ENCODE measurements at places on chromosomes 6 and 20.
A peak's percentile ranks its signal among the peaks of the same experiment; 100 is the strongest.

DNA sequence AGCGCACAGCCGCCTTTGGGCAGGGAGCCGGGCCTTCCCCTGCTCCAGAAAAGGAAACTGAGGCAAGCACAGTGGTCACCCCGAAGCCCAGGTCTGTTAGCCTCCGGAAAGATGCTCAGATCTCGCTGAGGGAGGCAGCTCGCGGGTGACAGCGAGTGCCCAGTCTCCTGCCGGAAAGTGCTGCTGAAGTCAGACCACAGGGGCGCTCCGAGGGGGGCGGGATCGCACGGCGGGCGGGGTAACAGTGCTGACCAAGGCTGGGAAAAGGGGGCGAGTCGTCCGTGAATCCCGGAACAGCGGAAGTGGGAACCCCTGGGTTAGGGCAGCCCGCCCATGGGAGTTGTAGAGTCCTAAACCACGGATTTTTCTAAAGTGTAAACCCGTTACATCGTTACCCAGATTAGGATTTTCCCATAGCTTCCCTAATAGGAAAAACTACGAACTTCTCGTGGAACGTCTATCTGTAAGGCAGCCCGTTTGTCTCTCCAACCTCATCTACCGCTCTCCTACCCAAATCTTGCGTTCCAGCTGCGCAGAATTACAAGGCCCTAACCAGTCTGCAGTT lies 504 bp downstream of the VPS16 start:
- DNase-seq, result peak; percentile 27

GRCh38 chr6:26194816-26195375 lies 107.7 kb downstream of the HFE start:
- DNase-seq, result no peak

GRCh38 chr6:42104095-42104803 lies 38.2 kb downstream of the C6orf132 start:
- no peak for DNase-seq

GRCh38 chr6:166398348-166398747 lies 15.6 kb upstream of the MPC1 start:
- DNase-seq, result no peak

DNA sequence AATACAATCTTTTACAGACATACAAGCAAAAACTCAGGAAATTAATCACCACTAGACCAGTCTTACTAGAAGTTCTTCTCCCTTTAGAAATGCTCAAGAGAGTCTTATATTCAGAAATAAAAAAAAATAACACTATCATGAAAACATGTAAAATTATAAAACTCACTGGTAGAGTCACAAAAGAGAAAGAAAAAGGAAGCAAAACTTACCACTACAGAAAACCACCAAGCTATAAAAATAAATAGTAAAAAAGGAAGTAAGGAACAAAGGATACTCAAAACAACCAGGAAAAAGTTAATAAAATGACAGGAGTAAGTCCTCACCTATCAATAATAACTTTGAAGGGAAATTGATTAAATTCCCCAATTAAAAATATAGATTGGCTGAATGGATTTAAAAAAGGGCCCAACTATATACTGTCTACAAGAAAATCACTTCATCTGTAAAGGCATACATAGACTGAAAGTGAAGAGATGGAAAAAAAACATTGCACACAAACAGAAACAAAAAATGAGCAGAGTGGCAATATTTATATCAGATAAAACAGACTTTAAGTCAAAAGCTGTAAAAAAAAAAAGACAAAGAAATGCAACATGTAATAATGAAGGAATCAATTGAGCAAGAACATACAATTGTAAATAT lies 489.5 kb downstream of the KIF16B start:
- no peak for DNase-seq

DNA sequence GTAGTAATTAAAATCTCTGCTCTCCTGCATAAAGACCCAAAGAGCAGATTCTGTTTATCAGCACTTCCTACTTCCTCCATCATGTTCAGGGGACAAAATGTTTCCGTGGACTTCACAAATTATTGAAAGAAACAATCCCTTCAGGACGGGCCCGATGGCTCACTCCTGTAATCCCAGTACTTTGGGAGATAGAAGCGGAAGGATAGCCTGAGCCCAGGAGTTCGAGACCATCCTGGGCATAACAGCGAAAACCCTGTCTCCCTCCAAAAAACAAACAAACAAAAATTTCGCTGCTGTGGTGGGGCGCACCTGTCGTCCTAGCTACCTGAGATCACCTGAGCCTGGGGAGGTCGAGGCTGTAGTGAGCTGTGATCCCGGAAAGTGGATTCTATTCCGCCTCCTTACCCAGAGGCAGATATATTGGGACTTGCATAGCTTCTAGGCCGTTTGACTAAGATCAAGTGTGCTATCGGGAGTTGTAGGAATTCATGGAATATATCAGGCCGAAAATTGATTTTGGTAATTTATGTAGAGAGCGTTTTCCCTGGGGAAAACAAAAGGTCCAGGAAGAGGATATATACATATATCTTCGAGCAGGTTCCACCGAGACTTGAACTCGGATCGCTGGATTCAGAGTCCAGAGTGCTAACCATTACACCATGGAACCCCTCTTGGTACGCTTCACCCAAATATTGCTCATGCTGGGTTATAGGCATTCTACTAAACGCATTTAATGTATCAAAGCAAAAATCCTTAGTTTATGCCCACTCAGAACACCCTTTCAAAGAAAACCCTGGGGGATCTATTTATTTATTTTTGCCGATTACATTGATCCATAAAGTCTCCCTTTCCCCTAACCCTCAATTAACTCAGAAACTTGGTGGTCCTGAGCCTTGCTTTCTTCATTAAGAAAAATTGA lies 74.5 kb upstream of the ZNF184 start:
- peak; percentile 47 for DNase-seq

DNA sequence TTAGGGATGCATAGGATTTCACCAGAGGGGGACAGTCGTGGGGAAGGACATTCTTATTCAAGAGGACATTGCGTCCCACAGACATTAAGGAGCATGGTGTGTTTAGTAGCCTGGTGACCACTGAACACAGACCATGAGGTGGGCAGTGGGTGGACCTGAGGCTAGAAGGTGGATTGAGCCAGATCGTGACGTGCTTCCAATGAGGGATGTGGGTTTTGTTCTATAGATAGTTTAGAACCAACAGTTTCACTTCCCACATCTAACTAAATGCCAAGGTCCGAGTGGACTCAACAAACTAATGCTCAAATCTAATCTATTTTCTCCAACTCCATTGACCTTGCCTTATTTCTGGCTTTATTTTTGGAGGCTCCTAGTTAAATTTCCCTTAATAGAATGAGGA lies 58.5 kb downstream of the OGFRL1 start:
- no peak for DNase-seq

DNA sequence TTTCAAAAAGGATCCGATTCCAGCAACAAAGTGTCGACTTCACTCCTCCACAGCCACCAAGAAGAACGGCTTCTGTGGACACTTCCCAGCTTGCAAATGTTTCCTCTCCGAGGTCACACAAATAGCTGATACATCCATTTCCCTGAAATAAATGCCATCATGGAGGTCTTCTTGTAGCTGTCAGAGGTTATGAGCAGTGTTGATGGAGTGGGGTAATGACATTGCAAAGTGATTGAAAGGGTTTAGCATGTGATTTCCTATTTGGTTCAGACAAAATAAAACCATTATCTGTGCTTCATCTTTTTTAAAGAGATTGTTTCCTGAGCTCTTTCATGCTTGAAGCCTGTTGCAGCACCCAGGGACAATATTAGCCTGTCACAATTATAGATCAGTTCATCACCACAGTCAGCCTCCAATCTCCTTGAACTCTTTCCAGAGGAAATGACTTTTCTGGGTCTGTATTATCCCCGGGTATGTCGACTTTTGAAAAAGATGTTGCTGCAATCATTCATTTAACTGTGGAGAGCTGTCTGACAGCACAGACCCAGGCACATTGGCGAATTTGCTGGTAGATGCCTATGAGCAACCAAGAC lies 16.9 kb upstream of the KIF16B start:
- no peak for DNase-seq

GRCh38 chr20:24379484-24379927 lies 89.9 kb upstream of the SYNDIG1 start:
- DNase-seq, result no peak

- DNase-seq, result no peak
Measured at GRCh38 chr6:75747152-75747992, 1.7 kb upstream of the MYO6 start.

- DNase-seq, result peak; percentile 38
Measured at GRCh38 chr20:5848711-5849505, 98.7 kb downstream of the SHLD1 start.

GRCh38 chr6:131924881-131925474 lies 26.2 kb downstream of the CCN2 start:
- peak; percentile 45 for DNase-seq

DNA sequence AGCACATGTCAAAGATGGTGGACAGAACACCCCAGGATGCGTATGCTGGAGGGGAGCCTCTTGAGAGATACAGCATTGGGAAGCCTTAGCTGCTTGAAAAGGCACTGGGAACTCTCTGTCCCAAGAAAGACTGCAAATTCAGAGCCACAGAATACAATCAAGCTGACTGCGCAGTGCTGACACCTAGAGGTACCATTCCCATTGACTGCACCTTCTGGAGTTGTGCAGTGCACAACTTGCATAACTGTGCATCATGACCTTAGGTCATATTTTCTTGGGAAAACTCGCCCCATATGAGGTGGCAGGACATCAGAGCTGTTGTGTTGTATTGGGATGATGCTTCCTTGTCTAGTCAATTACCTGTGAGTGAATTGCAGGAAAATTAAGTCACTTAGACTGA lies 646.5 kb upstream of the NOX3 start:
- no peak for DNase-seq
